ENCODE measurements at places on chromosomes 1 and 21.

DNA sequence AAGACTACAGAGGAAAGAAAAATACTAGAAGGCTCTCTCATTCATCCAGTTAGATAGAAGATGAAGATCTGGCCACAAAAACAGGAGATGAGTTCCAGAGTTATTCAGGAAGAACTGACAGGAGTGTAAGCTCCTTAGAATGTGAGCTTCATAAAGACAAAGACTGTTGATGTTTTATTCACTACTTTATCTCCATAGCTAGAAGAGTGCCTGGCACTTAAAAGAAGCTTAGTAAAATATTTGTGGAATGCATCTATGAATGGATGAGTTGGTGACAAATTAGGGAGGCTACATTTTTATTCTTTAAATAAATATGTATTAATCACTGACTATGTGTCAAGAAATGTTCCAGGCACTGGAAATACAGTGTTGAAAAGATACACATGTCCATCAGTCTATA, 13.8 kb downstream of the CLDN17 start:
- DNase-seq, result no peak

GRCh38 chr21:33259428-33259827, 6.7 kb upstream of the IL10RB start:
- DNase-seq, result no peak

- no peak for DNase-seq
These were observed 70.2 kb downstream of the COP1 start for GRCh38 chr1:176136891-176137290.

GRCh38 chr1:222441066-222441465, 106.8 kb downstream of the HHIPL2 start:
- no peak for DNase-seq

- DNase-seq, result no peak
These were observed 63.2 kb upstream of the EFHD2 start for GRCh38 chr1:15346346-15347030.

GRCh38 chr1:90711696-90712095, 5.4 kb downstream of the BARHL2 start:
- DNase-seq, result no peak

GRCh38 chr1:226692051-226692792, 46.9 kb downstream of the ITPKB start:
- no peak for DNase-seq

DNA sequence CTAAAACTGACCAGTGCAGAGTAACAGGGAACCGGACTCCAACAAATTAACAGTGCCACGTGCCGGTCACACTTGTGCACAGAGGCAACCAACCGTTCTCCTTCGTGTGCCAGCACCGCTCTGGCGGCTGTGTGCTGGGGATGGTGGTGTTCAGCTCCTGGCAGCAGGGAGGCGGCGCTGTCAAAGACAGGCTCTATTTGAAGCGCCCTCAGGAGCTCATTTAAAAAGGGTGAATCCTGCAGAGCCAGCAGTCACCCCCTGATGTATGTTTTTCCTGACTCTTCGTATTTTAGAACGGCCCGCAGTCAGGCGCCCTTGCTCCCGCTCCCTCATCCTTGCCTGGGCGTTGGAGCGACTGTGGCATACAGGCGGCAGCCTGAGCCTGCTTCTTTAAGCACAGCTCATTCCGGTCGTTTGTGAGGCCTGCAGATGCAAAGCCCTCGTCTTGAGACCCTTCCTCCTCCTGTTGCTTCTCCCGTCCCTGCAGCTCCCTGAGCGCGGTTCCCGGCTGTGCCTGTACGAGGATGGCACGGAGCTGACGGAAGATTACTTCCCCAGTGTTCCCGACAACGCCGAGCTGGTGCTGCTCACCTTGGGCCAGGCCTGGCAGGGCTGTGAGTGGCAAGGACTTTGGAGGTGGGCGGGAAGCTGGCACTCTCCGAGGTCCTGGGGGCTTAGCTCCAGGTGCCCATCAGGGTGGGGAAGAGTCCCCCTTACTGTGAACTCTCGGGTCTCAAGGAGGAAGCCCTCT, 1.1 kb downstream of the DFFB start:
- no peak for DNase-seq

- no peak for DNase-seq
These were observed 41.0 kb upstream of the GREM2 start for GRCh38 chr1:240652961-240653409.

DNA sequence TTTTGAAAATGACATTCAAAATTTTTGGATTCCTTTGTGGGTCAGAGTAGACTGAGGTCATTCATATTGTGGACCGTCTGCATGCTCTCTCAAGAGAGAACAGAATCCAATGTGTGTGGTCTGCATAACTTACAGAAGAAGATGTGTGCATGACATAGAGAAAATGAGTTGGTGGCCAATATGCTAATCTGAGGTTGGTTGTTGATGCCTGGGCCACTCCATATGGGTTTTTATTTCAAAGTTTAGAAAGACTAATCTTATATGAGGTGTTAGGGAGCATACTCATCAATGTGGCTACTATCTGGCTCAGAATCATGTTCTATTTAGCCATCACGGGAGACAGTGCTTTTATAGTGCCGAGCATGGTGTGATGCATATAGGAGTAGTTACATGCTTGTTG, 18.2 kb downstream of the NTNG1 start:
- DNase-seq, result no peak

DNA sequence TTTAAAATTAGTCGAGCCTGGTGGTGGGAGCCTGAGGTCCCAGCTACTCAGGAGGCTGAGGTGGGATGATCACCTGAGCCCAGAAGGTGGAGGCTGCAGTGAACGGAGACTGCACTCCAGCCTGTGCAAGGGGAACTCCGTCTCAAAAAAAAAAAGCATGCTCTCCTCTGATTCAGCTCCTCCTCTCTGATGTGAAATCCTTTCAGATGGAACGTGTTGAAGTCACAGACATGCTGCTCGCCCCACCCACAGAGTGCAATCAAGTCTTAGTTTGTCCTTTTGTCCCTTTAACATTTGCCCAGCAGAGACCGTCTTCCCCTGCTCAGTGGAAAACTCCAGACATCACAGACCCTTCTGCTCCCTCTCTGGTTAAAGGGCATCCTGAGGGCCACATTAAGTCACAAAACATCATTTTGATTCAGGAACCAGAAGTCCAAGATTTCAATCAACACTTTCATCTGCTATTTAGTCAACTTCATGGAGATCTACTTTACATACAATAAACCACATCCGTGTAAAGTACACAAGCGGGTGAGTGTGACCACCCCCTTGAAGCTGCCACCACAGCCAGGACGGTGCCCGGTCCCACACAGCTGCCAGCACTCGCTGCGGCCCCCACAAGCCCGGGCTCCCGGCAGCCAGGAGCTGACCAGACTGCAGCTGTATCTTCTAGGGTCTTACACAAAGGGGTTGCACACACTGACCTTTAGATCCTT, 18.9 kb upstream of the RNF223 start:
- no peak for DNase-seq

- DNase-seq, result no peak
These were observed 3.9 kb downstream of the NCAM2 start for GRCh38 chr21:21002153-21002552.

GRCh38 chr1:43405219-43405875, 15.6 kb downstream of the SZT2 start:
- no peak for DNase-seq

Measured in DMS 273 treated with DMSO at 0.1 percent for 48 hours (cell line).